Activated effector memory CD4-positive, alpha-beta T cell treated with Interleukin-2 at 50 U/mL for 16 hours (primary cell): ENCODE measurements at places on chromosomes 3 and 15.

- DNase-seq = no peak
Measured at GRCh38 chr3:140292684-140293083, 357.7 kb downstream of the CLSTN2 start.

- no peak for DNase-seq
Measured at GRCh38 chr15:32029409-32029861, 880 bp upstream of the CHRNA7 start.

- DNase-seq = no peak
Measured at GRCh38 chr3:180199417-180199995, 162.8 kb upstream of the PEX5L start.

- DNase-seq = no peak
Measured at GRCh38 chr3:107884719-107885460, 205.9 kb downstream of the CD47 start.

DNA sequence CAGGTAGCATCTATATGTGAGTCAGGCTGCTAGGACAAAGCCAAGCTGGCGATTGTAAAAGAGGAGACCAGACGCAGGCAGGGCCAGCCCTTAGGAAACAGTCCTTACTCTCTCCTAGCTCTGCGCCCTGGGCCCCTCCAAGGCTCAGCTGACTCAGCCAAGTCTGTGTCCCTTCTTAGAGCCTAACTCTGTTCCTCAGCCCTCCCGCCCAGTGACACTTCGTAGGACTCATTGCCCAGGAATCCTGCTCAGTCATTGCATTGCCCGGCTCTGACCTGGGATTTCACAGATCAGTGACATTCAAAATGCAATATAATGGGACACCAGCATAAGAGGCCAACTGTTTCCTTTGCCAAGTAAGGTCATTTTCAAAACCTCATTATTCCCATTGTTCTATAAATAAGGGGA, 244.2 kb downstream of the TLE3 start:
- no peak for DNase-seq

GRCh38 chr3:172096881-172097420, 57.6 kb downstream of the FNDC3B start:
- no peak for DNase-seq

- DNase-seq = no peak
Measured at GRCh38 chr3:48130321-48130904, 57.8 kb downstream of the CDC25A start.

DNA sequence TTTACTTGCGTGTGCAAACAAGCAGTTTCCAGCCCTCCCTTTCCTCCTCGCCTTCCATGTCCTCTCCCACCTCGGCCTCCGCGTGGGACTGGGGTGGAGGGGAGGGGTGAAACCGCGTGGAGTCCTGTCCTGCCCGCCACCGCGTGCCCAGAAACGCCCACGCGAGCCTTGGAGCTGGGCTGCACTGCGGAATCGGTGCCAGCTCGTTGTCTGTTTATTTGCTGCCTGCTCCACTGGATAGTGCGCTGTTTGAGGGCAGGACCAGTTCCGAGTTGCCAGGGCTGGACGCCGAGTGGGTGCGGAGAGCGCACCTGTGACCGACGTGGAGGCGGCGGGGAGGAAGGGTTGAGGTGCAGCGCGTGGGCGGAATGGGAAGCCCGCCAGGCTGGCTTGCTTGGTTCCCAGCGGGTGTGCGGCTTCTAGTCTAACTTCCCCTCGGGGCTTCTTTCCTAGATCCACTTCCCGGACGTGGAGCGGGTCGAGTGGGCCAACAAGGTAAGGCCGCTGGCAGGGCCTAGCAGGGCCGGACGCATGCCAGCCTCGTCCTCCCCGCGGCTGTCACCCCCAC, 17.3 kb downstream of the ESYT3 start:
- DNase-seq = no peak

GRCh38 chr3:69271098-69271497, 114.8 kb downstream of the FRMD4B start:
- DNase-seq = no peak

DNA sequence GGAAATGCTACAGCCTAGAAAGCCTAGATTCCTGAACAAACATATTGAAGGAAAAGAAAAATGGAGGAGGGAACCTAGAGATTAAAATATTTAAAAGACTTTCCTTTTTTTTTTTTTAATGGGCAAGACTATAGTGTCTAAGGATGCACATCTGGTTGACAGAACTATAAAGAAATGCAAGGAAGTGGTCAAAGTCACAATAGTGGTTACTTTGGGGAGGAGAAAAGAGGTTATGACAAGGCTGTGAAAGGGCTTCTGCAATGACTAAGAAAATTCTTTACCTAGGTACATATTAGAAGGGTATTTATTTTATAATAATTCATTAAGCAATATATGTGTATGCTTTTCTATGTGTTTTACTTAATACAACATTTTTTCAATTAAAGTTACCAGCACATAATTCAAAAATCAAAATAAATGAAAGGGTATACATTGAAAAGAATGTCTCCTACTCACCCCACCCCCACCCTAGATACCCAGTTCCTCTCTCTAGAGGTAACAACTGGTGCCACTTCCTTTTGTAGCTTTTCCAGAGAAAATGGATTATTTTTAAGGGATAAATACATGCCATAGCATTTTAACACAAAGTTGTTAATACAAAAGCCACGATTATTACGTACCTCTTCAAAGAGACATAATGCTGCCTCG, 70.1 kb downstream of the HERC1 start:
- DNase-seq = no peak

DNA sequence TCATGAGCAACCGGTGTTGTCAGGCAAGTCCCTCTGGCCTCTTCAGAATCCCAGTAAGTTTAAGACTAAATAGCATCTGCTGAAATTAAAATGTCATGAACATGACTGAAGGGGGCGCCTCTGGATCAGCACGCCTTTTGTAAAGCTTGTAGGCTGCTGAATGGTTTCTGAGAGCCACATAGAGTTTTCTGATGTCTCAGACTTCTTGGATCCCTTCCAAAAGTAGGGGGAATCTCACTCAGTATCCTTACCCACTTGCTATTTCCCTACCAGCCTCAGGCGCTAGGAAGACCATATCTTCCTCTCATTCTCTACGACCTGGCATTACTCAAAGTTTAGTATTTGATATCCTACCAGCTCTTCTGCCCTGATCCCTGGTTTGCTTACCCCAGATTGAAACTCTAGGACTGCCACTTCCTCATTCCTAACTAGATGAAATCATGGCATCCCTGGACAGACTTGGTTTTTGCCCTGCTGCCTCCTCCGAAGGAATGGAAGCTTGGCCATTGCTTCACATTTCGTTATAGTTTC, 62.7 kb upstream of the CD47 start:
- DNase-seq = no peak

GRCh38 chr3:144263706-144264105, 292.1 kb downstream of the DIPK2A start:
- no peak for DNase-seq

GRCh38 chr3:189186101-189186500, 14.3 kb downstream of the TPRG1 start:
- no peak for DNase-seq

GRCh38 chr3:140244893-140245292, 309.9 kb downstream of the CLSTN2 start:
- DNase-seq = no peak

DNA sequence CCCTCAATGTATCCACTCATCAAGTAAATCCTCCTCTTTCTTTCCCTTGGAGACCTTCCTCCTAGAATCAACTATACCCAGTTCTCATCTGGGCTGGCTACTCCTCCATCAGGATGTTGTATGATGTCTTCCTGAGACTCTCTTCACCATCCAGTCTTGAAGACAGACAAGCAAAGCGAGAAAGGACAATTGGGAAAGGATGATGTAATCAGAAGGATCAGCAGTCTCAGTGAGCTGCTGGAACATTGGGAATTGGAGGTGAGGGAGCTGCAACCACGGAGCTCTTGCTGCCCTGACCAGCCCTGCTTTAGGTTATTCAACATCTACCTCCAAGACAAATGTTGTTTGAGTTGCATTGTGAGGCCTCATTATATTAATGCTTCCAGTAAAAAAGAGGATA, 48.0 kb upstream of the UBP1 start:
- no peak for DNase-seq

GRCh38 chr15:96262097-96262496, 68.4 kb upstream of the NR2F2 start:
- no peak for DNase-seq

DNA sequence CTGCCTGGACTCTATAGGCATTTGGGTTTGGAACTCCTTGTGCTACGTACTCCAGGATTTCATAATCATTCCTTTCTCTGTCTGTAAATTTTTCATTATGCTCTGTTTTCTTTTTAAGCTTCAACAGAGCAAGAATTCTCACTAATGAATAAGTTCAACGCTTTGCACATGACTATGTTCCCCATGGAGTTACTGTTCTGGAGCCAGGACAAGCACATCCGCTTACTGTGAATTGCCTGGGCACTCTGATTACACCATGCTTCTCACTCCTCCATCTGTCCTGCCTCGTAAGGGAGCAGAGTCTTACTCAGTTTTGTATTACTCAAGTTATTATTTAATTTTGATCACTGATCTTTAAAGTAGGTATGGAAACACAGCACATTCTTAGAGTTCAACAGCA, 472.7 kb downstream of the RAP2B start:
- no peak for DNase-seq

DNA sequence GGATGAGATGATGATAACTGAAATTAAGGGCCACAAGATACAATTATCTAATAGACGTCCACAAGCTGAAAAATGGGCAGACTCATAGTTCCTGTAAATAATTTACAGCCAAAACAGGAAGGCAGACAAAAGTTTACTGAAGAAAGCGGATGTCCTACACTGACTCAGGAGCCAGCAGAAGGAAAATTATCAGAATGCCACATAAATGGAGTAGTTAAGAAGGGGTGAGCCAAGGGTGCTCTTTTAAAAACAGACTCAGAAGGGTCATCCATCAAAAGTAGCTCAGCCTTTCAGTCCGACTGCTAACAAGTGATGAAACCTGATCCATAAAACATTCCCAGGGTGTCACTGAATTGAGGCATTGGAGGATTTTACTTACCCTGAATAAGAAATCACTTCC, 39.8 kb downstream of the TUSC7 start:
- no peak for DNase-seq

- DNase-seq = no peak
Measured at GRCh38 chr3:72128921-72129320, 344.0 kb upstream of the PROK2 start.

GRCh38 chr15:75213768-75214221, 12.1 kb downstream of the C15orf39 start:
- DNase-seq = no peak

DNA sequence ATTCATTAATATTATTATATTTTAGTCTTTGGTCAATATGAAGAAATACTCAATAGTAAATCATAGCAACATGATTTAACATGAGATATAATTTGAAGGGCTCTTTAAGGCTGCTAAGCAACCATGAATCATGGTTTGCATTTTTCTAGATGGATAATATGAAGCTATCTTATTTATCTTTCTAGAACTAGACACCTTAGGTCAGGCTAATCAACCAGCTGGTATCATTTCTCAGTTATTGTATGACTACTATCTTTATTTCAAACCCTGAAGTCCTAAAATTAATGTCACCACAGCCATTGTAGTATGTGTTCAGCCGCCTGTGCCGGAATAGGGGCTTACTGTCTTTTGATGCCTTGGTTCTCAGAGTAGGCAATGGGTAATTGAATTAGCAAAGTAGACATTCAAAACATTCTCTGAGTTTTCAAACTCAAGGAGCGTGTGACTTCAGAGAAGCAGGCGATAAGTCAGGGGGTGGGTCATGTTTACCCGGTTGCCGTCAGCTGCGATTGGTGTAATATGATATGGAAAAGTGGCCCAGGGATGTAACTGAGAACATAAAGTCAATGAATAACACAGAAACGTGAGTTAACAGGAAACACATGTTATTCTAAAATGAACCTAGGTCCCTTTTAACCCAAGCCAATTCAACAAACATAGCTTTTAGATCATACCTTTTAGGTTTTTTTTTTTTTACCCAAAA, 93.4 kb upstream of the CTDSPL start:
- no peak for DNase-seq

DNA sequence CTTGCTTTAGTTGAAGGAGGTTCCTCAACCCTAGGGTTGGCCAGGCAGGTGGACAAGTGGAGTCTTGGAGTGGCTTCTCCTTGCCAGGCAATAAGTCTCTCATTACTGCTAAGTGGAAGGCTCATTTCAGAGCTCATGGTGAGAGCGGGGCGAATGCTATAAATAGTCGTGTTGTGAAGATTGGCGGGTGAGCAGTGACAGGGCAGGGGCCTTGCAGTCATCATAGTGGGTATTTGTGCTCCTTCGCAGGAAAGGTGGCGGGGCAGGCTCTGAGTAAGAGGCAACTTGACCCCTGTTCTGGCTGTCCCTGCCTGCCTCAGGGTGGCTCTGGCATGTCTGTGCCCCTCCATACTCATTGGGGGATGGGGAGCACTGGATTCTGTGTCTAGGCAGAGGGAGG, 8.7 kb upstream of the GRM2 start:
- DNase-seq = no peak

DNA sequence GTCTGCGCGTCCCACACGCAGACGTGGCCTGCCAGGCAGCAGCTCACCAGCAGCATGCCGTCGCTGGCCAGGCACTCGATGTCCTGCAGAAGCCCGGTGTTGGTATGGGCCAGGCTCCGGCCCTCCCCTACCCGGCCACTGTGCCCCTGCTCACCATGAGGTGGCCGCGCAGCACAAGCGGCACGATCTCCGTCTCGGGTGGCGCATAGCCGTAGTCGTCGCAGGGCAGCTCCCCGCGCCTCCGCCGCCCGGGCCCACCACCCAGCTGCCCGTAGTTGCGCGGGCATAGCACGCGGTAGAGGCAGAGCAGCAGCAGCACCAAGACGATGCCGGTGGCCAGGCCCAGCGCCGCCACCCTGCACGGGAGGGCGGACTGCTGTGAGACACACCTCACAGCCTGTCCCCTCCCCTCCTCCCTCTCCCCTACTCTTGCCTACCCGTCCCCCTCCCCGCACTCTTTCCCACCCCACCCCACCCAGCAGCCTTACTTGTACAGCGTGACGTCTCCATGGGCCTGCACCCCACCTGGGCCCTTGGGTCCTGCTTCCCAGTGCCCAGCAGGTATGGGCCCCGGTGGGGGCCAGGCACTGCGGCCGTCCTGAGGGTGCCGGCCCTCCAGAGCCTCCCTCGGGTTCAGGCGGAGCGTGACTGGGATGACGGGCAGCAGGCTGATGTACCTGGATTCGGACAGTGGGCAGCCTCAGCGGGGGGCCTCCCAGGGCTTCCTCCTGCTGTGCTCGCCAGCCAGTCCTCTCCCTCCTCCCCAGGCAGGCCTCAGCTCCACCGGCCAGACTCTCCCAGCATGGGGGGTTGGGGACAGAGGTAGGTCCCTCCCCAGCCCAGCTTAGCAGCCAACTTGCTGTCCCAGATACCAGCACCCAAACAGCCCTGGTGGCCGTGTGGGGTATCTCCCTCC, 37.6 kb downstream of the PTPN23 start:
- no peak for DNase-seq

GRCh38 chr15:41917767-41918430, 24.0 kb upstream of the SPTBN5 start:
- DNase-seq = no peak

GRCh38 chr3:193729601-193730000, 136.6 kb downstream of the OPA1 start:
- DNase-seq = no peak

GRCh38 chr3:76131396-76132153, 346.2 kb upstream of the ZNF717 start:
- DNase-seq = no peak

- DNase-seq = no peak
Measured at GRCh38 chr3:170949211-170949610, 40.8 kb upstream of the EIF5A2 start.
